Thoracic aorta endothelial cell (primary cell): ENCODE measurements at places on chromosomes 1 and 21. TPM values are rescaled to one million over a fixed set of nuclear protein-coding genes. Genes with fewer than 3 reads are reported as not detected.

ZNF648 gene
- total RNA-seq = not detected in 2 replicates

MORC3 gene
- total RNA-seq = 39.0 and 46.5 TPM in 2 replicates

C1QC gene
- not detected in 2 replicates for total RNA-seq

PROK1 gene
- total RNA-seq = not detected in 2 replicates

FTCD gene
- total RNA-seq = not detected in 2 replicates

RHCE gene
- total RNA-seq = 0.07 TPM in 1 of 2 replicates, not detected in the other

PRRX1 gene
- total RNA-seq = 4.4 and 11.6 TPM in 2 replicates

SDC3 gene
- 16.6 and 19.9 TPM in 2 replicates for total RNA-seq

C4BPA gene
- not detected in 2 replicates for total RNA-seq

F5 gene
- 0.27 and 0.36 TPM in 2 replicates for total RNA-seq

CELA2B gene
- not detected in 2 replicates for total RNA-seq

LCE2C gene
- total RNA-seq = not detected in 2 replicates

C1orf226 gene
- total RNA-seq = 3.4 and 3.7 TPM in 2 replicates

XKR8 gene
- 6.6 and 7.7 TPM in 2 replicates for total RNA-seq
